ENCODE measurements at places on chromosomes 1 and 21.
A peak's percentile ranks its signal among the peaks of the same experiment; 100 is the strongest.

- no peak for DNase-seq
Observed at GRCh38 chr1:52556641-52557360, 3.9 kb upstream of the TUT4 start.

- DNase-seq, result peak; percentile 28
Observed at GRCh38 chr1:234775477-234776246, 165.7 kb upstream of the IRF2BP2 start.

DNA sequence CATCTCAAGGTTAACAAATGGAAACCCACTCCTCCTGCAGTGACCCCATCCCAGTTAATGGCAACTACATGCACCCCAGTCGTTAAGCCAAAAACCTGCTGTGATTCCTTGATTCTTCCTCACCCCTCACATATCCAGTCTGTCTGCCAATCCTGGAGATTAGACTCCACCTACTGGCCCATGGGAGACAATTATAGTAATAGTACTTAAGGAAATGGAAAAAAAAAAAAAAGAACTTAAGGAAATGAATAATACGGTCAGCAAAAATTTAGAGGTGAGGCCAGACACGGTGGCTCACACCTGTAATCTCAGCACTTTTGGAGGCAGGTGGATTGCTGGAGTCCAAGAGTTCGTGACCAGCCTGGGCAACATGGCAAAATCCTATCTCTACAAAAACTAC is 7.0 kb downstream of the NOL9 start:
- no peak for DNase-seq

GRCh38 chr1:242770366-242770765 is 245.9 kb upstream of the PLD5 start:
- DNase-seq, result no peak

DNA sequence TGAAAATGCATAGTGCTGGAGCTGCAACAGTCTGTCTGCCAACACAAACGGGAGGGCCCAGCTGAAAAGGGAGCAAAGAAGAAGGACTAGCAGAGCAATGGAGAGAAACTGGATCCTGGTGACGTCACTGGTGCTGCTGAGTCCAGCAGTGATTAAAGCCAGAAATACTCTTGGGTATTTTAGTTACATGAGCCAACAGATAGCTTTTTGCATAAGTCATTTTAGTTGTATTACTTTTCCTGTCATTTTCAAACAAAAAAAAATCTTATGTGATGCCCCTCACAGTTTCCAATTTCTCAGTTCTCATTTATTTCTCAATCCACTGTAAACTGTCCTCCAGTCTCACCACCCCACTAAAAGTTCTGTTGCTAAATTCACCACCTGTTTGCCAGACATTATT is 38.7 kb upstream of the NEK7 start:
- DNase-seq, result no peak

GRCh38 chr1:66353257-66353656 is 180.7 kb upstream of the SGIP1 start:
- no peak for DNase-seq

GRCh38 chr1:46418976-46419375 is 24.9 kb downstream of the FAAH start:
- no peak for DNase-seq

- DNase-seq, result no peak
Observed at GRCh38 chr21:21236996-21237395, 238.8 kb downstream of the NCAM2 start.

DNA sequence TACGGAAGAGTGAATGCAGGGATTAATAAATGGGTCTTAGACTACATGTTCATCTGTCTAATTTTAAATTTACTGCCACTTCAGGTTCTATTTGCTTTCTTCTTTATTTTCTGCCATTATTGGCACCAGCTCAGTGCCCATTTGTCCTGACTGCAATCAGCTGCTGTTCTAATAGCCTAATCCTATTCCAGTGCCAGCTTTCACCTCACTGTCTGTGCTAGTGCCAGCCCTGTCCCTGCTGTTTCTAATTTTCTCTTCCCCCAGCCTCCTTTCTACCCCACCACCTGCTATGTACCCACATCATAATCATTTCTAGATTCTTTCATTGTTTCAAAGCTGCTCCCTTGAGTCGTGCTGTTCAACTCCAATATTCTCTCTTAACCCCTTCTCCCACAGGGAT is 86.4 kb downstream of the KCNK1 start:
- DNase-seq, result no peak

DNA sequence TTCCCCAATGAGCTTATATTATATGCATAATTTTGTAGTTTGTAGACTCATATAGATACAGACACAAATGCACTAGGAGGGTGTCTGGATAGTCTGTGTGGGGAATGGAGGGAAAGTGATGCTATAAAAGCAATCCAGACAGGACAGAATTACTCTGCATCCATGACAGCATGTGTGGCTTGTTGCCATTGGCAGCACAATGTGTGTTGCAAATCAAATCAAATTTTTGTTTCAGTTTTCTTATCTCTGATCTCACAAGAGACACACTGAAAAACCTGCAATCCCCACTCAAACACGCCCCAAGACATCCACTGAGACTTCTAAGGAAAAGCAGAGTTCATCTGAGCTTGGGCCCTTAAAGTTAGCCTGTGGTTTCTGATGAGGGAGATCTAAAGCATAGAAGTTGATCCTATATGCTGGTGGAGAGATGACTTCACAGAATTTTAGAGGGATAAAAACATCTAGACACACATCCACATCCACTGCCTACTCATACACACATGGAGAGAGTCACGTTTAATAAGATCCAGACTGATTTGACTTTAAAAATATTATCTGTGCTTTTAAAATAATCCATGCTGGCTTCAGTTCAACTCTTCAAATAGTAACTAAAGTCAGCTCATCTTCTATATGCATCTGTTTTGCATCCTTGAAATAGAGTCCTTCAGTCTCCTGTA is 313.0 kb upstream of the PLXNA2 start:
- DNase-seq, result no peak

- no peak for DNase-seq
Observed at GRCh38 chr1:161287482-161288054, 22.2 kb downstream of the MPZ start.

DNA sequence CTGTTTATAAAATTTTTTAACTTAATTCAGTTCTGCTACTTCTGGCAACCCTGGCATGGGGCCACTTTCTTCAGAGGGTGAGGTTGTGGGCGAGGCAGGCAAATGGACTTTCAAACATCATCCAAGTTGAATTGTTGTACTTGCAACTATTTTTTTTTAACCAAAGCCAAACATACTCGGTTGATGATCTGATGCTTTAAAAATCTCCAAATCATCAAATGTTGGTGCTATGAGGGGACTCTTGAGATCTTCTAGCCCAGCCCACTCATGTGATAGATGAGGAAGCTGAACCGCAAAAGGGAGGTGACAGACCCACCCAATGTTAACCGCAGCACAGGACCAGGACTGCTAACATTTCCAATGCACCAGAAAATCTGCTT is 6.7 kb downstream of the SLC1A7 start:
- no peak for DNase-seq

- no peak for DNase-seq
Observed at GRCh38 chr1:21652101-21652936, 16.8 kb downstream of the RAP1GAP start.

DNA sequence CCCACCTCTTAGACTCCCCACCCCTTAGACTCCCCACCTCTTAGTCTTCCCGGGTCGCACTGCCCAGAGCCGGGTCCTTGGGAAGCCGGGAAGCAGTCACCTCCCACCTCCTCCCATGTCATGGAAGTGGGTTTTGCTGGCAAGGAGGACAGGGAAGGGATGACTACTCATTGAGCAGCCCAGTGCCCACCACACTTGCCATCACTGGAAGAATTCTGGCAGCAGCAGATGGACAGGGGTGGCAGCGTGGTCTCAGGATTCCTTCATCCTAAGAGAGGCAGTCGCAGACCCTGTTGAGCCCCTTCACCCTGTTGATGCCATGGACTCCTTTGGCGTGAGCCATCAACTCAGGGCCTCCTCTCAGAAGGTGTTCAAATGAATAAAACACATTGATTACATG is 140.8 kb downstream of the PGBD5 start:
- DNase-seq, result no peak

DNA sequence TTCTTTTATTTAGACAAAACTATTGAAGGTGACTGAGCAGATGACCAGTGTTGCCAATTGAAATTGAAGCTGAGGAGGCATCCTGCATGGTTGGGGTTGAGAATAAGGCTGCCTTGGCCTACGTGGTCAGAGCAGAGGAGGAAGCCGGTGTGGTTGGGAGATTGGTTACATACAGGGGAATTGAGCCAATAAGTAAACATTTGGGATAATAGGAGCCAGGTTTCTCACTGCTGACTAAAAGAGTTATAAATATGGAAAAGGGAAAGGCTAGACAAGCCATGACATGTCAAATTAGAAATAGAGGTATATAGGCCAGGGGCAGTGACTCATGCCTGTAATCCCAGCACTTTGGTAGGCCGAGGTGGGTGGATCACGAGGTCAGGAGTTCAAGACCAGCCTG is 15.8 kb downstream of the SNX7 start:
- DNase-seq, result no peak

DNA sequence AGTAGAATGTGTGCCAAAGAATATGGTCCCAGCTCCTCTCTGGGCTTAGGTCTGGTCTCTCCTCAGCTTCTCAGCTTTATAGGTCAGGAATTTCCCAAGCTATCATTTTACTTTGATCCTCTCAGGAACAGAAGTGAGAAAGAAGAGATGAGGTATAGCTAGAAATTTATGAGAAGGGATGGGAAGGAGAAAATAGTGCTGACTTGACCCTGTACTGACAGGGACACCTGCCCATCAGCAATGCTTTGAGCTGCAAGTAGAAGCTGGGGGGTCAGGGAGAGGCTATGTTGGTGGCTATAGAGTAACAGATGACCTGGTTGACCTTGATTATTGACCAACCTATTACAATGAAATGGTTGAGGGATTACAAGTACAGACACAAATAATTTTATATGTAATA is 75.0 kb downstream of the XCL2 start:
- DNase-seq, result no peak

- DNase-seq, result no peak
Observed at GRCh38 chr1:57091642-57092041, 125.8 kb upstream of the C8B start.

DNA sequence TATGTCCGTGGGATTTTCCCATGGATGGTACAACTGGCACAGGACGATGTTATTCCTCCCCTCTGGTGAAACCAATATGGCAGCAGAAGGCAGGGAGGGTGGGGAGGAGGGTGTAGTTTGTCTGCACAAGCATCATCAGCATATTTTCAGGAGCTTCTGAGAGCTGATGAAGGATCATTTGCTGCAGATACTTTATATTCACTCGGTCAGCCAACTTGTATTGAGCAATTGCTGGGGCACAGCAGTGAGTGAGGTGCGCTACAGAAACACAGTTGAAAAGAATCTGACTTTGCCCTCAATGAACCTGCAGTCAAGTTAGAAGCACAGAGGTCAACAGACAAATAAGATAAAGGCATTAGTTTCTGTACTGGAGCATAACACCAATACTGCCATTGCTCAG is 13.0 kb downstream of the PKP1 start:
- DNase-seq, result no peak

Data from activated CD4-positive, alpha-beta T cell treated with anti-CD3 and anti-CD28 coated beads, Interleukin-2, Interleukin-4, amounts not matched to agents 100 ng/mL and 50 ng/mL, durations not matched to agents 16 hours and 8 hours (primary cell).